ENCODE measurements at places on chromosomes 11 and 22.

DNA sequence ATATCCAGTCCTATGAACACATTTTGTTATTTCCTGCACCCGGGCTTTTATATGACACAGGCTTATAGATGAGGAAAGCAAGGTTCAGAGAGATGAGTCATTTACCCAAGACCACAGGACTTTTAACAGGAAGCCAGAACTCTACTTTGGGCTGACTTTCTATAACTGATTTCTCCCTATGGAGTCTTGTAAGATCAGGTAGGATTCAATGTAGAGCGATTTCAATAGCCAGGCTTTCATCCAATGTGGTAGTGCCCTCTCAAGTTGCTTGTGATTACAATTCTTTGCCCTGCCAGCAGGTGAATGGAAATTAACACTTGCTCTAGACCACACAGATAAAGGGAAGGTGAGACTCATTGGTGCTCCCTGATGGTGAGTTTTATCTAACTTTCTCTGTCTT lies 378.3 kb downstream of the INSC start:
- DNase-seq: no peak

- DNase-seq: no peak
Observed at GRCh38 chr11:95330302-95330701, 99.3 kb upstream of the SESN3 start.

GRCh38 chr11:33642461-33643166 lies 58.0 kb downstream of the C11orf91 start:
- no peak for DNase-seq

DNA sequence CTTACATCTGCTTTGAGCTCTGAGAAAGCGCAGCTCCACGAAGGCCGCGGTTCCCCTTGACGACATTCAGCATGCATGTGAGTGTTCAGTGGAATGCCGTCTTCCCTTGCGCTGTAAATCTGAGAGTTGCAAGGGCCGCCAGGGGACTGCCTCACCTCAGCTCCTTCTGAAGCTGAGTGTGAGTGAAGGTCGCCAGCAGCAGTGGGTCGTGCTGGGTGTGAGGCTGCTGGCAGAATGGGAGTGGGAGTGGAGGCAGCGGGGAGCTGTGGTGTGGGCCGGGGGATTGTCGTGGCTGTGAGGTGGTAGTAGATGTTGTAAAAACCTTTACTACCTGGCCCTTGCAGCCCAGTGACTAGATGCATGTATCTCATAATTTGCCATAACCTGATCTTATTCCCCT lies 65.2 kb downstream of the PPP6R2 start:
- no peak for DNase-seq

DNA sequence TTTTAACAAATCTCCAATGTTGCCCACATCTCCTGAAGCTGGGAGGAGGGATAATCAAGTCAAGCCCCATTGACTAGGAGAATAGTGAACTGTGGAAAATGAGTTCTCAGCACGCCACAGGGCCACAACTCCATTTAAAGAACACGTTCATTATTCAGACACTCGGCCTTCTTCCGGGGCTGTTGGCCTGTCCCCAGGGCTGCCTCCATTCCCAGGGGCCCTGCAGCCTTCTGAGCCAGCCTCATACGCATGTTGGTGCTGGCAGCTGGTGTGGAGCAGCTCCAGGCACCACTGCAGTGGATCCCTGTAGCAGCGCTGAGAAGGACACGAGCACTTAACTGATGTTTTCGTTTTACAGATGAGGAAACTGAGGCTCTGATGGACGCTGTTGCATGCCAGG lies 87.5 kb upstream of the RCN1 start:
- DNase-seq: no peak

- no peak for DNase-seq
Observed at GRCh38 chr11:124207102-124207792, 24.1 kb downstream of the OR10D3 start.

Data from NCI-H2081 (cell line).